ENCODE measurements at places on chromosomes 6 and 20.
A peak's percentile ranks its signal among the peaks of the same experiment; 100 is the strongest.

DNA sequence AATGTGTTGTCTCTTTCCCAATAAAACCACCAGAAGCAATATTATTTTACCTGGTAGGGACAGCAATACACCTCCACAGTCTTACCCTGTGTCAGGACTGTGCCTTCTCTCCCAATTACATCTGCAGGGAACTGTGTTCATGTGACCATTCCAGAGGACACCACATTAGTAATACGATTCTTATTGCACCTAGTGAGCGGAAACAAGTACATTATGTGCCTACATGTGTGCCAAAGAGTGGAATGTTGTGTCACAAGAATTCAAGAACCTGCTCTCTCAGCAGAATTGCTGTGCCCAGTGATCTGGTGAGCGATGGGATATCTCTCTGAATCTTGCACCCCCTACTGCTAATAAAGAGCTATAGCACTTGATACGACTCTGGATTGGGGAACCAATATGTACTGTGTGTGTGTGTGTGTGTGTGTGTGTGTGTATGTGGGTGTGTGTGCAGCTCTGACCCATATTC is 57.4 kb upstream of the FOXC1 start:
- DNase-seq, result no peak

DNA sequence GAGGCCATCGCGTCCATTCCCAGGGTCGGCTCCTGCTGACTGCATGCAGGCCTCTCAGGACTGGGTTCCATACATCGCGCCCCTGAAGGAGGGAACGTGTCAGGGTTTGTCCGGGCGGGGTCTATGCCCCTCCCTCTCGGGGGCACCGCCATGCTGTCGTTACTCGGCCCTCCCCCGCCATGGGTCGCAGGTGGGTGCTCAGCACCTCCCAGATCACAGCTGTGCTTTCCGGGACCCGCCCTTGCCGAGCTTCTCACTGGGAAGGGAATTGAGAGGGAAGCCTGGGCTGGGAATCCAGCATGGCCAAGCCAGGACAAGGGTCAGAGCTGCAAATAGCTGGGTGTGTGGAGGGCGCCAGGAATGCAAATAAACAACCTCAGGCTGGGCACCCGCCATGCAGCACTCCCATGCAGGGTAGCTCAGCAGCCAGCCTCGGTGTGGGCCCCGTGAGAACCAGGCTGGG is at the start of gene FRMD1:
TSS of gene FRMD1 (minus strand) at position 270 of the 463 bp plus-strand sequence. CDS start at position 152, 118 bp downstream.
- DNase-seq, result no peak

GRCh38 chr20:31822421-31823330 is 3.5 kb downstream of the MYLK2 start:
- DNase-seq, result peak; percentile 59

GRCh38 chr6:6724539-6725467 is 136.3 kb downstream of the LY86 start:
- DNase-seq, result peak; percentile 6

GRCh38 chr6:149933461-149933860 is 8.4 kb upstream of the ULBP2 start:
- DNase-seq, result no peak

DNA sequence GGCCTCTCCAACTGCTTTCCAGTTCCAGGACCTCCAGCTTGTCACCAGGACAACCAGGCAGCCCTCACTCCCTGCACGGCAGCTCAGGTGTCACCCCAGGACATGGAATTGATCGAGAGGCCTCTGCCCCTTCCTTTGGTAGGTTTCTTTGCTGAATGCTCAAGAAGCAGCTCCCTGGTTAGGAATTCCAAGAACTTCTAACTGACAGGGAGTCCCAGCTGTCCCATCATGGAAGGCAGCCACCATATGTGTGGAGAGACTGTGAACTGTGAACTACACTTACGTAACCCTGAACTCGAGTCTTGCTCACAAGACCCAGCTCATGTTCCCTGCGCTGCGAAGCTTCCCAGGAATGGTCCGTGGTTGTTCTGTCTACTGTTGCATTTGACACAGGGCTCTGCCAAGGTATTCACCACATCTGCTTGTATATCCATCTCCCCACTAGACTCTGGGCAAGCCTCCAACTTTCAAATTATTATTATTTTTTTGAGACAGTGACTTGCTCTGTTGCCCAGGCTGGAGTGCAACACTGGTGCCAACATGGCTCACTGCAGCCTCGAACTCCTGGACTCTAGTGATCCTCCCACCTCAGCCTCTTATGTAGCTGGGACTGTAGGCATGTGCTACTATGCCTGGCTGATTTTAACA is 35.7 kb downstream of the MGME1 start:
- no peak for DNase-seq

DNA sequence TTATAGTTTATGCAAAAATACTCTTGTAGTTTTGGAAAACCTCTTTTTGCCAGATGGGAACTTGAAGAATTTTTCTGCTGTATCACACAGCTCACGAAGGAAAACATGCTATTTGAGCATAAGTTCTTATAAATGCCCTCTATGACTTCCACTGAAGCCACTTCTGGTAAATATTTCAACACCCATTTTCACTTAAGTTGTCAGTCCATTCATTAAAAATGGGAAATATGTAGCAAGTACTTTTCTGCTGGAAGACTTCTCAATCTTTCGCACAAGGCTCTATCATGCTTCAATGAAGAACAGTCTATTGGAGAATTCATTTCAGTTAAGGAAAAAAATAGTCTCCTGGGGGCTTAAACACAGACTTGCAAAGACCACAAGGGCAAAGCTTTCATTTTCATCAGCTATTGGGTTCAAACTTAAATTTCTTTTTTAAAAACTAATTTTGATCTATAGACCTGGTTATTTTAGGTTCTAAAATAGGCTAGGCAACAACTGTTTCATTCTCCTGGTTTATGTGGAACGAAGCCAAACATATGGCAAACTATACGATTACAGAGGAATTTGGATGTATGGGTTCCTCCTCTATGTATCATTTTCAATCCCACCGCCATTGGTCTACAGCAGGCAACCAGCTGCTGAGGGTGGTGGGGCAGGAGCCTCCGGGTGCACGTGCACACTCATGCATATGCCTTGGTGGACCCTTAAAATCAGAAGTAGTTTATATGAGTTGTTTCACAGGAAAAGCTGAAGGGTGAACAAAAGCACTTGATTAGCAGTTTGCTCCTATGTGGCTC is 38.7 kb downstream of the LAMA4 start:
- DNase-seq, result no peak

GRCh38 chr6:137775227-137775626 is 91.8 kb upstream of the TNFAIP3 start:
- DNase-seq, result no peak

- no peak for DNase-seq
Measured at GRCh38 chr6:132286298-132287019, 114.8 kb downstream of the MOXD1 start.

DNA sequence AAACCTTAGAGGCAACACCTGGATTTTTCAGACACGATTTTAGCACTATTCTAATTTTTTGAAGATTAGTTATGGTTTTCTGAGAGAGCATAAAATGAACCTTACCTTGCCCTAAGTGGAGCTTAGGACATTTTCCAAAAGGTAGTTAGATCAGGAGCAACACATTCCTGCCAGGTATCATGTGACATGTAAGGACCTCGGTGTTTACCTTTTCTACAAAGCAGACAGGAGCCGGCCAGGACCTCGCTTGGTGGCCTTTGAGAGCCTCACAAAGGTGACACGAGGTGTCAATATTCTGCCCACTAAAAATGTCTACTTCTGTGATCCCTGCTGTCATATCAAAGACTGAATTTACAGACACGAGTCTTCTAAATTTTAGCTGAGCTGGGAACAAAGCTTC is 174.9 kb downstream of the SMOC2 start:
- no peak for DNase-seq

- DNase-seq, result no peak
Measured at GRCh38 chr6:132893772-132894490, 79.6 kb downstream of the RPS12 start.

DNA sequence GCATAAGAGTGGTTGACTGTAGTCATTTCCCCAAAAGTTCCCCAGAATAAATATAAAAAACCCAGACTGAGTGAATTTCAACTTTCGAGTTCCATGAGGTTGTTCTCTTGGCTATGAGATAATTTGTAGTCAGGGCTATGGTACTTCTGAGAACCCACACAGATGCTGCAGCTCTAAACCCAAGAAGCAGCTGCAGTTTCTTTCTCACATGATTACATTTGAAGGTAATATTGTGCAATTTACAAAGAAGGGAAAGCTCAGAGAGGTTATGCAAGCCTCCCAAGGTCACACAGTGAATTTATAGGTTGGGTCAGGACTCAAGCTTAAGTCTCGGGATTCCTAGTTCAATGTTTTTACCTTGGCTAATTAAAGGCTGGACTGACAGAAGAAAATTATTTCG is 29.7 kb upstream of the CD93 start:
- DNase-seq, result no peak

GRCh38 chr6:16543521-16543920 is 217.7 kb downstream of the ATXN1 start:
- no peak for DNase-seq

GRCh38 chr20:22909436-22909835 is 125.7 kb upstream of the SSTR4 start:
- no peak for DNase-seq

DNA sequence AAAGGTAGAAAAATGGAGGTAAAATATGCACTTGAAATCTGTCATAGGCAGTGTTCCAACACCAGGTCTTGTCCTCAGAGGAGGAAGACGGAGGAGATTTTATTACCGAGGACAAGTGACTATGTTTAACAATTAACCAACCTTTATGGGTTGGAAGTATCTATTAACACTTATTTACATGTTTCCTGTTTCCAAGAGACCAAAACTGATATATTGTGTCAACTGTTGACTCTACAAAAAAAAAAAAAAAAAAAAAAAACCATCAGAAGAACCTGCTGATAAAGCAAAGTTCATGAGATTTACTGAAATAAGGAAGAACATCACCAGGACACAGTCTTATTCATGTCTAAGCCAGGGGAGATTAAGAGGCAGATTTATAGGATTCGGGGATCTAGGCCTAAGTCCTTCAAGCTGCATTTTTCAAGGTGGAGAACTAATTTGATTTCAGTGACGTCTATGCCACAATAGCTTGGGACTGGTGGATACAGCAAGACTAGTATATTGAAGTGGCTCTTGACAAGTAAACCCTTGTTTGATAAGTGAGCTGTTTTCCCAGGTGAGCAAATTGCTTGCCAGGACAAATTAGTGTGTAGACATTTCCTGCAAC is 126.6 kb upstream of the NAA20 start:
- no peak for DNase-seq

DNA sequence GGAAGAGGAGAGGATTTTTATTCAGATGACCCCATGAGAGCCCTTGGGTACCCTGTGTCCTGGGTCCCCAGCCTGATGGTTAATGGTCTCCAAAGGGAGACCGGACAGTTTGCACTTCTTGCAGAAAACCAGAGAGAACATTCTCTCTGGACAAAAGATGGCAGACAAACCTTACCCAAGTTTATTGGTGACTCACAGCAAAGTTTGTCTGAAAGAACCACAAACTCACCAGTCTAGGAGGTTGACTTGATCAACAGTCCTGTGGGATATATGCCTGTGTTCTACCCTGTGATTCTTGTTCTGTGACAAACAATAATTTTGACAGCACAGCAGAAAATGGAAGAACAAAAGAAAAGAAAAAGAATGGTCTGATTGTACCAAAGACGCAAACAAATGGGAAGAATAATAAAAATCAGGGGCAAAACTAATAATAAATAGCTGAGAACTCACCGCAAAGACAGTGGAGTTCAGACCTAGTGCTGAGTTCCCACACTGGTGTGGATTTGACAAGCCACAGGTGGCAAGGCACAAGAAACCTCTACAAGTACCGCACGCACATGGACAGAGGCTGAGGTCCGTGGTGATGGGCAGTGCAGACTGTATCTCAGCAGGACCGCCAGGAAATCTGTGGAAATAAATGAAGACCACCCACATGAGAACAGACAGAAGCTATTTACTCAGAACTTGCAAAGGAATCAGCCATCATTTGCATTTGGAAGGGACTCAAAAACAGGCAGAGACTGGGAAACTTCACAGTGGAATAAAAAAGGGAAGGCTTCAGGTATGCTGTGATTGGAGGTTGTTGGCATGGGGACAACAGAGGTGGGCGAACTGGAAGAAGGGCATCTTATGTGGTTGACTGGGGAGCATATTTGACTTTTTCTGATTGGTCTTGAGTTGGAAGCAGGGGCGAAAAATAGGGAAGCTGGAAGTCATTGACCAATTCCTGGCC is 246.3 kb upstream of the RNF24 start:
- DNase-seq, result no peak

- DNase-seq, result no peak
Measured at GRCh38 chr6:166691199-166691598, 64.1 kb upstream of the RPS6KA2 start.

GRCh38 chr6:85690071-85690470 is 47.4 kb upstream of the SYNCRIP start:
- DNase-seq, result no peak

All from stimulated activated CD8-positive, alpha-beta memory T cell treated with anti-CD3 and anti-CD28 coated beads, Interleukin-7, amount 100 ng/mL, for 1 hour (primary cell).